ENCODE measurements at places on chromosomes 6 and 20.

DNA sequence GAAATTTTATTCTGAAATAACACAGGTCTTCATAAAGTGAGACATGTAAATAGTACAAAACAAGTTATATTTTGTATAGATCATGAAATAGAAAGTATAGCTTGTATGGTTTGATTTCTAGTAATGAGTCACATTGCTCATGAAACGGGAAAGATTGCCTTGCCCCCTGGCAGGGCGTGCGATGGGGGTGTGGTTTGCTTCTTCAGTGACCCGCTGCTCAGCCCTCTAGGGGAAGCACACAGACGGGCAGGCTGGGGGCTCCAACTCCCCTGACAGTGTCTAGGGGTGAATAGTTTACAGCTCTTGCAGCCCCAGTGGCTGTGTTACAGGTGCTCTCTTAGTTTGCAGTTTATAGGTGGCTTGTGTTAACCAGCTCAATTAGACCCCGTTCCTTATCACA, 170.5 kb upstream of the RGS17 start:
- DNase-seq: no peak

- DNase-seq: no peak
Observed at GRCh38 chr6:29483186-29483585, 4.6 kb downstream of the MAS1L start.

DNA sequence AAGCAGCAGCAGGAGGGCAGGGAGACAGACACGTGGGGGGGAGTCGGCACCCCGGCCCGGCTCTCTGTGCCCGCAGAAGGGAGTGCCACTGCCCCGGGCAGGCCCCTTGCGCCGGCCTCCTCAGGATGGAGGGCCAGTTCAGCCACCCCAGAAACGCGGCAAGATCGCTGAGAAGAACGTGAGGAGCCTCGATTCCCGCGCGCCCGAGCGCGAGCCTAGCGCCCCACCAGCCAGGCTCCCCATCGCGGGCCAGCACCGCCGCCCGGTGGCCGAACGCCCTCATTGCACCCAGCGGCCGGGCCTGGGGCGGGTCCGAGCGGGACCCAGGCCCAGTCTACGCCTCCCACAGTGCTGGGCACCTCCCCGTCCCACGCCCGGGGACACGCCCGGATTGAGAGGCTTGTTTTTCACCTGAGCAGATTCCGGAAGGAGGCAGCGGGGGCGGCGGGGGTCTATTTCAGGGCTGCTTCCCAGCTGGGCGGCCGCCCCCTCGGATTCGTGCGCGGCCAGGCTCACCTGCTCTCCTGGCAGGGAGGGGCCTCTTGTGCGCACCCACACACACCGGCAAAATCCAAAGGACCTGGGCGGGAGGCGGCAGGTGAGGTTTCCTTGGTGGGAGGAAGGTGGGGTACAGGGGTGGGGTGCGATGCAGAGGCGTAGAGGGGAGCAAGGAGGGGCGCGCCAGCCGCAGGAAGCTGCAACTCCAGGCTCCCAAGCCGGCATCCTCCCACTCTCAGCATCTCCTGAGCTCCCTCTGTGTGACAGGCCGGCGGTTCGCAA, 9.0 kb upstream of the GRM4 start:
- peak; percentile 88 for DNase-seq

GRCh38 chr6:112372226-112372806, 25.2 kb downstream of the RFPL4B start:
- no peak for DNase-seq

DNA sequence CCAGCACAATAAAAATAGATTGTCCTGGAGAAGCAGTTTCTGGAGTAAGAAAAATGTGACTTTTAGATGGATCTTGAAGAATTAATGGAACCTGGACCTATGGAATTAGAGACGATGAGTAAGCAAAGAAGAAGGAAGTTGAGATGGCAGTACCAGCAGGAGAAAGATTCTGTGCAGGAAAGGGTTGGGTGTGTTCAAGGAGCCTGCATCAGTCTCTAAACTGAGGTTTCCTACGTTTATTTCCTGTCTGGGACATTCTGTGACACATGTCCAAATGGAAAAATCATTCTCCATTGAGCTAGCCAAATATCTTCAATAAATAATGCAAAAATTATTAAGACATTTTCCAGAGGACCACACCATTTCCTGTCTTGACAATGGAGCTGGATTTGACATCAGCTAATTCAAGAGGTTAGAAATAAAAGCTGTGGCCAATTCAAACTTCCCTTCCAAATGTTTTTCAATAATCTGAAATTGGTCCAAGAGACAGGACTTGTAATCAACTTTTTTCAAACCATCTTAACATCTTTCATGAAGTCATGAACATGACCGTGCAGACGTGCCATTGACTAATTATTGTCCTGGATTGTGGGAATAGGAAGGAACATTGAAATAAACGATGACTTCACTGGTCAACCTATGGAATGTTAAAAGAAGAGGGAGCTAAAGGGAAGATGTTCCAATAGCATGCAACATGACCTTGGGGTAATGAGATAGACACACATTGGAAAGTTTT, 198.3 kb downstream of the ZNF217 start:
- no peak for DNase-seq
